ENCODE measurements at places on chromosomes 1 and 21. TPM values are rescaled to one million over a fixed set of nuclear protein-coding genes. Genes with fewer than 3 reads are reported as not detected.
A peak's percentile ranks its signal among the peaks of the same experiment; 100 is the strongest.

- no peaks in the 10 kb centered on the region for H3K36me3 ChIP-seq
- no peak overlapping the region for H3K4me3 ChIP-seq
- H3K27me3 ChIP-seq: peaks cover 8% of the 10 kb centered on the region
- H3K27ac ChIP-seq: no peak overlapping the region
- H3K4me1 ChIP-seq: no peaks in the 10 kb centered on the region
These were observed 221.2 kb downstream of the CACNA1E start for GRCh38 chr1:181704546-181704945.

Gene CFHR5
- not detected for total RNA-seq

DNA sequence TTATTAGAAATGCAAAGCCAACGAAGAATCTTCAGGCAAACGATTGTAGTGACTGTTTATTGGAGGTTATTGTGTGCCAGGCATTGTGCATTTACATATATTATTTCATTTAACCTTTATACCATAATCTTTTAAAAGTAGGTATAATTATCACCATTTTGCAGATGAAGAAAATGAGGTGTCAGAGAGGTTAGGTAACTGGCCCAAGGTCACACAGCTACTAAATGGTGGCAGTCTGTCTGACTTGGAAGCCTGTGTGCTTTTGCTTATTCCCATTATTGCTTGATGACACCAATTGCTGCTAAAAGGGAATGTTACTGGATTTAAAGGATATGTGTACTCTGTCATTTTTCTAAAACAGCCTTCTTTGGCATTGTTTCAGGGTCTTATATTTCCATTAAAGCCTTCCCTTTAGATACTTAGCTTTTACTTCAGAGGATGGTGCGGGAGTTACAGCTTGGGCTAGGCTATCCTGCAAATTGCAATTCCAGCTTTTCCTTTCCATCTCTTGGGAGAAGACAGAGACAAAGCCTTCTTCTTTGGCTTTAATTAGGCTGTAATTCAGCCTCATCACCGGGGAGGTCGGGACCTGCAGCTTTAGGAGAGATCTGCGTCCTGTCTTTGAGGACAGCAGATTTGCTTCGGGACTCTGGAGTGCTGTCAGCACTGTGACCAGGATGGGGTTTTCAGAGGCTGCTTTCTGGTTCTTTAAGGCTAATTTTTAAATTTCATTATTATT, 37.4 kb upstream of the ERRFI1 start:
- H3K36me3 ChIP-seq: no peaks in the 10 kb centered on the region
- no peaks in the 10 kb centered on the region for H3K4me1 ChIP-seq
- no peak overlapping the region for H3K27ac ChIP-seq
- peaks cover 7% of the 10 kb centered on the region for H3K27me3 ChIP-seq
- no peak for DNase-seq

- DNase-seq: no peak
- no peaks in the 10 kb centered on the region for H3K4me1 ChIP-seq
- H3K4me3 ChIP-seq: no peak overlapping the region
- H3K27me3 ChIP-seq: peaks cover 4% of the 10 kb centered on the region
These were observed 34.1 kb downstream of the NFIA start for GRCh38 chr1:61116421-61116820.

- no peaks in the 10 kb centered on the region for H3K27me3 ChIP-seq
- H3K27ac ChIP-seq: no peak overlapping the region
- H3K4me1 ChIP-seq: no peaks in the 10 kb centered on the region
- DNase-seq: no peak
These were observed 13.2 kb downstream of the KRTAP26-1 start for GRCh38 chr21:30306884-30307283.

DNA sequence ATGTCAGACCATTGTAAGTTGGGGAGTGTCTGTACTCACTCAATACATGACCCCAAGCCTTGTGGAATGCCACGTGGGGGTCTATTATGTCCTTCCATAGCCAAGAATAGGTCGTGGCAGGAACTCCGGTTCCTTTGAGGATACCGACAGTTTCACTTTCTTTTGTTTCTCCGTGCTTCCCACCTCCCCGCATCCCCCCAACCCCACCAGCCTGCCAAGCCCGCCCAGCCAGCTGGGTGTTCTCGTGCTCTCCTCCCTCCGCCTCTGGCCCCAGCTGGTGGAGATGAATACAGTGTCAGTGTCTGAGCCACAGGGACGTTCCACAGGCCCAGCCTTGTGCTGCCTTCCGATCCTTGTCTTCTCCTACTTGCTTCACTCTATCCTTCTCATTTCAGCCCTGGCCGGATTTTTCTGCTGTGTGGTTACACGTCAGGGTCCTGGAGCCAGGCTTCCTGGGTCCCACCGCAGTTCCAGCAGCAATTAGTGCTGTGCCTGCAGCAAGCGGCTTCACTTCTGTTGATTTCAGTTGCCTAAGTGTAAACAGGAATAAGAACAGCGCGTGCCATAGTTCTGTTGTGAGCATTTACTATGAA, 4.1 kb upstream of the AGTRAP start:
- H3K27ac ChIP-seq: peak overlapping the region; percentile 76
- H3K27me3 ChIP-seq: no peaks in the 10 kb centered on the region
- H3K4me3 ChIP-seq: peak overlapping the region; percentile 68
- peaks cover 2% of the 10 kb centered on the region for H3K36me3 ChIP-seq

DNA sequence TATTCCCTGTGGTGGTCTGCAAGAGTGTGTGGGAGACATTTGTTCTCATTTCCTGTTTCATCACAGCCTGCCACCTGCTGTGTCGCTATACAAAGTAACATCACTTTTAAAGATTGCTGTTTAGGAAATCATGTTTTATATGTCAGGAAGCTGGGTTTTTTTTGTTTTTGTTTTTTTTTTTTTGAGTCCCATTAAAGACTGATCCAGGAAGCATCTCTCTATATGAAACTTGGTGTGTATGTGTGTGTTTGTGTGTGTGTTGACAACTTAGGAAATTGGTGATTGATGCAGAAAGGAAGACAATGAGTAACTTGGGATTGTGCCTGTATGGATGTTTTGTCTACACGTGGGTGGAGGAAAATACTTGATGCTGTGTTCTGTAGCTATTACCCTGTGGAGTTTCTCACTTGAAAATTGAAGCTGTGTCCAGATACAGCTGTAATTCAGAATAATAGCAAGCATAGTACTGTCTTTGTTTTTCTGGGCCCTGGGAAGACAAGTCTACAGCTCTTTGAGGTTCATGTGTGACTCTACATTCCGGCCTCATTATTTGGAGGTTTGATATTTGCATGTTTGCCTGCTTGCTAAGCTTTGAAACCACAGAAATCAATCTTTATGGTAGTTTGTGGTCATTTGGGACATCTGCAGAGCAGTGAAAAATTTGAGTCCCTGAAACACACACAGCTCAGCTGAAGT, 47.9 kb downstream of the LAMC1 start:
- H3K27ac ChIP-seq: no peak overlapping the region
- DNase-seq: no peak
- no peaks in the 10 kb centered on the region for H3K36me3 ChIP-seq
- peaks cover 7% of the 10 kb centered on the region for H3K4me1 ChIP-seq
- H3K4me3 ChIP-seq: no peak overlapping the region
- H3K27me3 ChIP-seq: no peaks in the 10 kb centered on the region

DNA sequence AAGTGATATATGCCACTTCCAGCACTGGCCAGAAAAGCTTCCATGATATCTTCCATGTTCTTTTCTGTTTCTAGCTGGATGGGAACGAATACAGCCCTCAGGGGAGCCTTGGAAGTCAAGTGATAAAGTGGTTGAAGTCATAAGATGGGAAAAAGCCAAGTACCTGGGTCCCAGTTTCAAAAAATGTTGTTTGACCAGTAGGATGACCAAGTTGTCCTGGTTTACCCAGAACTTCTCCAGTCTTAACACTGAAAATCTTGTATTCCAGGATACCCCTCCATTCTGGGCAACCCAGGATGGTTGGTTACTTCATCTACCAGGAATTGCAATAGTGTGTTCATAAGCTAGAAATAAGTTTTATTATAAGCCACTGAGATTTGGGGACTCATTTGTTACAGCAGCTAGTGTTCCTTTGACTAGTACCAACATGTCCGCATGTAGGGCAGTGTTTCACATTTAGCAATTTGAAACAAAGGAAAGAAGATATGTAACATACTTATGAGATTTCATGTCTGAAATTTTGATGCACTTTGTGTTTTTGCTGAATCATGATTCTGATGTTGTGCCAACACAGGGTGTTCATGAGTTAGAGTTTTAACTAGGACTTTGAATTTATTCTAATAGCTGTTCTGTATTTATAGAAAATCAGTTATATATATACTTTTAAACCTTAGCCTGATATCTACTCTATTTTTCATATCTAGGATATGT, 139.9 kb downstream of the TPR start:
- no peaks in the 10 kb centered on the region for H3K4me1 ChIP-seq
- no peaks in the 10 kb centered on the region for H3K36me3 ChIP-seq
- H3K27me3 ChIP-seq: peaks cover 5% of the 10 kb centered on the region
- no peak overlapping the region for H3K27ac ChIP-seq
- H3K4me3 ChIP-seq: no peak overlapping the region

GRCh38 chr21:38899277-38899947, 93.7 kb downstream of the ETS2 start:
- H3K4me3 ChIP-seq: no peak overlapping the region
- no peaks in the 10 kb centered on the region for H3K4me1 ChIP-seq
- no peak overlapping the region for H3K27ac ChIP-seq
- DNase-seq: no peak

GRCh38 chr21:39452207-39452969, 618 bp downstream of the SH3BGR start:
- DNase-seq: no peak
- H3K27ac ChIP-seq: no peak overlapping the region
- no peaks in the 10 kb centered on the region for H3K4me1 ChIP-seq
- H3K36me3 ChIP-seq: peaks cover 2% of the 10 kb centered on the region
- no peaks in the 10 kb centered on the region for H3K27me3 ChIP-seq

Gene TFF3
- not detected for total RNA-seq

Measured in activated naive CD8-positive, alpha-beta T cell treated with anti-CD3 and anti-CD28 coated beads for 36 hours (primary cell).